ENCODE measurements at places on chromosomes 5 and 9. TPM values are rescaled to one million over a fixed set of nuclear protein-coding genes. Genes with fewer than 3 reads are reported as not detected.
A peak's percentile ranks its signal among the peaks of the same experiment; 100 is the strongest.

- DNase-seq = no peak
Observed at GRCh38 chr5:6788439-6788838, 75.2 kb downstream of the TENT4A start.

Gene TAL2
- not detected for total RNA-seq

GRCh38 chr9:87035879-87036278, 88.6 kb upstream of the GAS1 start:
- DNase-seq = peak; percentile 35

DNA sequence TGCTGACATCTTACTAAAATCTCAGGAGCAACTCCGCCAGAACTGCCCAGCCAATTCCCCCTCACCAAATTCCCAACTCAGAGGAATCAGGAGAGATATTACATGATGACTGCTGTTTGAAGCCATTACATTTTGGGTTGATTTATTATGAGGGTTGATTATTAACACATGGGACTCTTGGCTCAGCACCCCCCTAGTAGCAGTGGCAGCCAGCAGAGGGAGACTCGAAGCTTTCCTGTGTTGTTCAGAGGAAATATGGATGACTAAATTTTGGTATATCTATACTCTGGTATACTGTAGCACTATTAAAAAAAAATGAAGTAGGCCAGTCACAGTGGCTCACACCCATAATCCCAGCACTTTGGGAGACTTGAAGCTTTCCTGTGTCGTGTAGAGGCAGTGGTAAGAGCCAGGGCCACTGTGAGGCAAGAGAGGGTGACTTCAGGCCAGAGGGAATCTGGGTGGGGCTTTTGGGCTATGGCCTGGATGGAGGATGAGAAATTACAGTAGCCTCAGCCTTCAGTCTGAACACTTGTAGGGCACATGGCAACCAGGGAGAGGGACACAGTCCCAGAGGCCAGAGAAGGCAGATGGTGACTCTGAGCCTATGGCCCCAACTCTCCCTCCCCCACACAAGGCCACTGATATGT, 111.4 kb downstream of the LHX2 start:
- DNase-seq = no peak

DNA sequence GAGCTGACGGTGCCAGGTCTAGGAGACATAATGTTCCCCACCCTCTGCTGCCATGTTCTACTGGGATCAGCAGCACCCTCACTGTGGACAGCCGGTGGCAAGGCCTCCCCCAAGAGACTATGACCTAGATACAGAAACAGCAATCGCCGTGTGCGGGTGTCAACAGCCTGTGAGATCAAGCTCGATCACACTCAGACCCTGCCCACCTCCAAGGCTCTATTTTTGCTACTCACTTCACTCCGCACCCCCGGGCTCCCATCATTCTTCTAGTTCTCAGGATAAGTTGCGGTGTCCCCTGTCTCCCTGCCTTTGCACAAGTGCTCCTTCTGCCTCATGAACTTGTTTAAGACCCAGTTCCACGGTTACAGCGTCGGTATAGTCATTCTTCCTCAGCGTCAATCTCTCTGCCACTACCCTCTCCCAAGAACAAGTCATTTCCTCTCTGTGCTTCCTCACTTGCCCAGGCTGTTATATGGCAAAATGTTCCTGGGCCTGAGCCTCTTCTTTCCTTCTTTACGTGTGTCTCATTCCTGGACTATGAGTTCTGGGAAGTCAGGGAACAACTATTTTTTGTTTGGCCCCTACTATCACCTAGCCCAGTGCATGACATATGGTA, 5.4 kb upstream of the DOCK8 start:
- no peak for DNase-seq

GRCh38 chr5:143826951-143827444, 15.0 kb downstream of the HMHB1 start:
- no peak for DNase-seq

GRCh38 chr5:65978251-65978650, 51.9 kb downstream of the ERBIN start:
- DNase-seq = no peak

Gene F12
- total RNA-seq = 0.28 TPM

GRCh38 chr5:124738681-124739633, 7.5 kb downstream of the ZNF608 start:
- no peak for DNase-seq

GRCh38 chr9:38408719-38409118, 15.5 kb downstream of the IGFBPL1 start:
- no peak for DNase-seq

DNA sequence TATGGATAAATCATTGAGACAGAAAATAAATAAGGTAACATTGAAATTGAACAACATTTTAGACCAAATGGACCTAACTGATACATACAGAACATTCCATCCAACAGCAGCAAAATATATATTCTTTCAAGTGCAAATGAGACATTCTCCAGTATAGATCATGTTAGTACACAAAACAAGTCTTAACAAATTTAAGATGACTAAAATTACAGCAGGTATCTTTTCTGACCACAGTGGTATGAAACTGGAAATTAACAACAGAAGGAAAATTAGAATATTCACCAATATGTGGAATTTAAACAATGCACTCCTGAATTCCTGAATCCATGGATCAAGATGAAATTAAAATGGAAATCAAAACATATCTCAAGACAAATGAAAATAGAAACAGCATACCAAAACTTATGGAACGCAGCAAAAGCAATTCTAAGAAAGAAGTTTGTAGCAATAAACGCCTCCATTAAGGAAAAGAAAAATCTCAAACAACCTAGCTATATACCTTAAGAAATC, 115.6 kb downstream of the ADAMTS12 start:
- DNase-seq = no peak

GRCh38 chr5:38048400-38048799, 208.6 kb upstream of the GDNF start:
- no peak for DNase-seq

DNA sequence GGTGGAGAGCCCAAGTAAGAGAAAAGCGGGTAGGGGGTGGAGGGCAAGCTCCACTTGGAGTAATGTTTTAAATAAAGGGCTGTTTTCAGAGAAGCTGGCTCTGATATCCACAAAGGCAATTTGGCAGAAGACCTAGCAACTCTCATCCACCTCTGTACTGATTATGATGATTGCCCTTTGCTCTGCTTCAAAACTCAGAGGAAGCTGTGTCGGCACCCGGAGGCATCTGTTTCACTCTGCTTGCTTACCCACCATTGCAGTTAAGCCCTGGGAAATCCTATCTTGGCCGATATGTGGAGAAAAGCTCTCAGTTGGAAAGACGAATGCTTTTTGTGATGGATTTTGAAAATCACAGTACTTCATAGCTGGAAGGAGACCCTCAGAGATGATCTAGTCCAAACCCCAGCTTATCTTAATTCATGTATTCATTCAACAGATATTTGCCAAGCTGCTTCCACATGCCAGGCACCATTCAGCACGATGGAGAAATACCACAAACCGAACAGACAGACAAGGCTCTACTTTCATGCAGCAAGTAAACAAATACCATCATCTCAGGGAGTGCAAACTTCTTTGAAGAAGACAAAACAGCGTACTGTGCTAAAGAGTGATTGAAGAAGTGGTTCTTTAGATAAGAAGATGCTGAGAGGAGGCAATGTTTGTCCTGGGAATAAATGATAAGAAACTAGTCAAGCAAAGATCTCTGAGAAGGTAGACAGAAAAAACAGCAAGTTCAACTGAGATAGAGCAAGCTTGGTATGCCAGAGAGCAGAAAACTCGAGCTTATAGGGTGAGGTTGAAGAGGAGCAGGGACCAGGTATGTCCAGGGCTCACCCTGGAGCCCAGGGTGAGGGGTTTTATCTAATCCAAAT, 140.4 kb upstream of the SPDL1 start:
- no peak for DNase-seq

- no peak for DNase-seq
Observed at GRCh38 chr5:141951332-141951781, 6.6 kb downstream of the PCDH12 start.

- no peak for DNase-seq
Observed at GRCh38 chr9:92992549-92992948, 45.2 kb downstream of the FGD3 start.

- DNase-seq = no peak
Observed at GRCh38 chr5:149939546-149939945, 5.0 kb downstream of the PDE6A start.

DNA sequence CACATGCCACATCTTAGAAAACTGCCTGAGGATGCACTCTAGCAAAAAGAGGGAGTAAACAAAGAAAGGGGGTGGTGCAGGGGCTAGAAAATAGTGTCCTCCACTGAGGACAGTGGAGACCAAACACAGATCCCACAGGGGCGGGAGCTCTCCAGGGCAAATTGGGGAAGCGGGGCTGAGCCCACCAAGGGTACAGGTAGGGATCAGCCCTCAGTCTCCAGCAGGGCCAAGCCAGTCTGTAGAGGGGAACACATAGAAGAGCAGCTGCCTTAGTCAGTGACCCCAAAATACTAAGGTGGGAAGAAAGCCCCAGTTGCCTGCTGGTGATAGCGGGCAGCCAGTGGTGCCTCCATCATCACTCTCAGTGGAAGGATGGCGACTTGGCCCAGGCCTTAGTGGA, 134.0 kb downstream of the ATPSCKMT start:
- DNase-seq = no peak

DNA sequence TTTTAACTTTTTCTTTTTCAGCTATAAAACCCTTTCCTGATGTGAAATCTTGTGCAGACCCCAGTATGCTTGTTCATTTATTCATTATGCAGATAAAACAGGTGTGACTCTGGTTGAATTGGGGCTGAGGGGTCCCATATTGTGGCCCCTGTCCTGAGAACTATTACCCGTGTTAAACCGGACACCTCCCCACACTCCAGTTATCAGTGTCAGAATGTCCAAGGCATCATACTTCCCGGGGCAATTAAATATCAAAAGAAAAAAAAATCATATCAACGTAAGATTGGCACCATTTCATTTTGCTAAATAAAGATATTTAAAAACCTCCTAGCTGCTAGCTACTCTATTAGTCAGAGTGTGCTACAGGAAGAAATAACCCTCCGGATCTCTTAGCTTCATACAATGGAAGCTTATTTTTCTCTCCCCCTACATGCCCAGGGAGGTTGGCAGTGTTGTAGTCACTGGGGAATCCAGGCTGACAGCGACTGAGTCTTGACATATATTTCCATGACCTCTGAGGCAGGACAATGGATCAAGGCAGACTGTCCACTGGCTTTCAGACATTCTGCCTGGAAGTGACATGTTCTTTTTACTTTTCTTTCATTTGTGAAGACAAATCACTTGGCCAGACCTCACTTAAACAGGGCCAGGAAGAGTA, 170.0 kb downstream of the SEC61B start:
- no peak for DNase-seq

DNA sequence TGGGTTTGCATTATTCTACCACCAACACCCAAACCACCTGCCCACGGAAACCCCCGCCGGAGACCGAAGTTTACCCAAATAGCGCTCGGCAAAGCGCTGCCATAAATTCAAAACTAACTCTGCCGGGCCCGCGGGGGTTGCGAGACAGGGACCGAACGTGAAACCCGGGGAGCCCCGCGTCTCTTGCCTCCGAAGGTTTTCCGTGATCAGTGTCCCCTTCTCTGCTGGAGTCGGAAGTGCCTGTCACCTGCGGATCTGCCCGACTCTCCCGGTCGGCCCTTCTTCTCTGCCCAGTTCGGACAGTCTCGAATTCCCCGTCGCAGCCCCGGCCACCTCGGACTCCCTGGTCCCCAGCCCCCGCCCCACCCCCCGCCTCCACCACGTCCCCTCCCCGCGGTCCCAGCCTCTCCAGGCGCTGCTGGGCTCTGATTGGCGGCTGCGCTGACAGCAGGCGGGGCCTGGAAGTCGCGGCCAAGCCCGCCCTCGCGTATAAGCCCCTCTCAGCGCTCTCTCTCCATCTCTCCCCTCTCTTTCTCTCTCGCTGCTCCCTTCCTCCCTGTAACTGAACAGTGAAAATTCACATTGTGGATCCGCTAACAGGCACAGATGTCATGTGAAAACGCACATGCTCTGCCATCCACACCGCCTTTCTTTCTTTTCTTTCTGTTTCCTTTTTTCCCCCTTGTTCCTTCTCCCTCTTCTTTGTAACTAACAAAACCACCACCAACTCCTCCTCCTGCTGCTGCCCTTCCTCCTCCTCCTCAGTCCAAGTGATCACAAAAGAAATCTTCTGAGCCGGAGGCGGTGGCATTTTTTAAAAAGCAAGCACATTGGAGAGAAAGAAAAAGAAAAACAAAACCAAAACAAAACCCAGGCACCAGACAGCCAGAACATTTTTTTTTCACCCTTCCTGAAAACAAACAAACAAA, at the start of gene RORB:
Gene RORB, plus strand, starts transcription at position 517 of the 929 bp plus-strand sequence. CDS start 642 bp downstream, outside the sequence.
- no peak for DNase-seq

GRCh38 chr5:87137283-87137682, 130.4 kb upstream of the RASA1 start:
- no peak for DNase-seq

Gene UGT3A2
- total RNA-seq = not detected

DNA sequence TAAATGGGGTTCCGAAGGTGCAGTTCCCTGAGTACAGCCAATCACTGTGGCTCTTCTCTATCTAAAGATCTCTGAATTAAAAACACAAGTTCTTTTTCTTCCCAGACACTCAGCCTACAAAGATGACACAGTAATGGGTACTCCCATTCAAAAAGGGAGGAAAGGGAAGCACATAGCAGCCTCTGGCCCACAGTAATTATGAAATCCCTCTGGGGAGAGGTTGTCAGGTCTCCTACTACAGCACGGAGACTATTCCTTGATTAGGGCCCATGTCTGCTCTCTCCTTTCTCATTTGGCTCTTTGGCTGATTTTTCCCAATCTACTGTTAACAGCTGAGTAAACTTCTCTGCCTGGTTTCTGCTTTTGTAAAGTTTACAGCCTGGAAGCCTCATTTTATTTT, 62.0 kb upstream of the RANBP3L start:
- DNase-seq = no peak

DNA sequence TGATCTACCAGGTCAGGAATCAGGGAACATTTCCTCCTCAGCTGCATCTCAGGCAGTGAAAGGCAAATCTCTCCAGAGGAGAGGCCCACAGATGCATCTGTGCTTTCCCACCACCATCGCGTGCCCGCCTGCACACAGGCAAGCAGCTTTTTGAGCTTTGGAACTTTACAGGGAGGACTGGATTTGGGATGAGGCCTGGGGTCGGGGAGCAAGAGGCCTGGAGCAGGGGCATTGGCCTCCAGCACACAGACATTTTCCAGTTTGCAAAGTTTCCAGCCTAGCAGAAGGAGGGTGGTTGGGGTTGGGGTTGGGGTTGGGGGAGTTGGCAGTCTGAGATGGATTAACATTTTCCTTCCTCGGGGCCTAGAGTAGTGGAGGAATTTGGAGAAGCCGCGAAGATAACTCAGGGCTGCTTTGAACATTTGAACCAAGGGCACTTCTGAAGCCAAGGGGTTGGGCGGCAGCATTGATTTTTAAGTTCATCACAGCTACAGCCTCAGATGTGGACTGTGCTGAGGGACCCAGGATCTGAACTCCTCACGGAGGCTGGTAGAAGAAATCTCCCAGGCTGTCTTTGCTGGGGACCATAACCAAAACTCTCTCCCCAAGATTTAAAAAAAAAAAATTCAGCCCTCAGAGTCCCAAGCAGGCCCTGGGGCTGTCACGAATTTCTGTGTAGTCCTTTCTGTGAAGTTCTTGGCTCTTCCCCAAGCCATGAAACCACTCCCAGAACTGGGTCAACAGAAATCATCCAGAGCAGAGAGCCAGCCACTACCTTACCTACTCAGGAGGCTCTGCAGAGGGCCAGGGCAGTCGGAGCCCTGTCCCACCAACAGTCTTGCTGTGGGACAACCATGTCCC, 25.6 kb downstream of the C5orf15 start:
- no peak for DNase-seq

Gene PCDHGB6
- total RNA-seq = 11.7 TPM

Gene INVS
- 23.3 TPM for total RNA-seq

Measured in ovary (tissue), 10 donors.